ENCODE measurements at places on chromosomes 11 and 22.

DNA sequence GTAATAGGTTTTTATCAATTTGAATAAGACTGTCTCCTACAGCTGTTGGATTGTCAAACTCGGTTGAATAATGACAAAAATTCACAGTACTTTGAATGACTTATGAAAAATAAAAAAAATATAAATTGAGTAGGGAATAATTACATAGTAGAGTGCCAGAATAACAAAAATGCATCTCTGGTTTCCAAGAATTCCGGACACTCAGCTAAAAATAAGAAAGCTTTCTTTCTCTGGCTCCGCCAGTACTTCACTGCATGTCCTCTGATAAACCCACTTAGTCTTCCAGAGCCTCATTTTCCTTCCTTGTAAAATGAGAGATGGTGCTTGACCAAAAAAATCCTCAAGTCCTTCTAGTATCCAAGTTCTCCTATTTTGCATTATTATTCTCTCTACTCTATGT lies 374.6 kb upstream of the LUZP2 start:
- no peak for DNase-seq

DNA sequence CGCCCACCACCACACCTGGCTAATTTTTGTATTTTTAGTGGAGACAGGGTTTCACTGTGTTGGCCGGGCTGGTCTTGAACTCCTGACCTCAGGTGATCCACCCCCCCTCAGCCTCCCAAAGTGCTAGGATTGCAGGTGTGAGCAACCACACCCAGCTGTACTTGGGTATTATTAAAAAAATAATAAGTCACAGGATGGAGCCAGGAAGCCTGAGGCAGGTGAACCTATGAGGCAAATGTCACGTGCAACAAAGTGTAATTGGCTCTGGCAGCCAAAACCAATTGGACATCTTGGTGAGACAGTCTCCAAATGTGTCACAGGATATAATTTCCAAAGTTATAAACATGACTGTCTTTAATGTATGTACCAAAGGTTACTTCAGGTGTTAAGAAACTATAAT lies 24.0 kb upstream of the MALAT1 start:
- no peak for DNase-seq

- DNase-seq, result no peak
Measured at GRCh38 chr11:36271794-36272407, 17.3 kb downstream of the COMMD9 start.

GRCh38 chr11:33634291-33634834 lies 66.3 kb downstream of the C11orf91 start:
- DNase-seq, result no peak

GRCh38 chr11:19683141-19683805 lies 29.4 kb upstream of the NAV2 start:
- DNase-seq, result no peak

- no peak for DNase-seq
Measured at GRCh38 chr11:38582151-38582550, 1984.1 kb upstream of the RAG2 start.

- DNase-seq, result no peak
Measured at GRCh38 chr11:2302306-2302895, 588 bp downstream of the TSPAN32 start.

GRCh38 chr11:112644410-112645131 lies 316.6 kb upstream of the NCAM1 start:
- DNase-seq, result no peak

DNA sequence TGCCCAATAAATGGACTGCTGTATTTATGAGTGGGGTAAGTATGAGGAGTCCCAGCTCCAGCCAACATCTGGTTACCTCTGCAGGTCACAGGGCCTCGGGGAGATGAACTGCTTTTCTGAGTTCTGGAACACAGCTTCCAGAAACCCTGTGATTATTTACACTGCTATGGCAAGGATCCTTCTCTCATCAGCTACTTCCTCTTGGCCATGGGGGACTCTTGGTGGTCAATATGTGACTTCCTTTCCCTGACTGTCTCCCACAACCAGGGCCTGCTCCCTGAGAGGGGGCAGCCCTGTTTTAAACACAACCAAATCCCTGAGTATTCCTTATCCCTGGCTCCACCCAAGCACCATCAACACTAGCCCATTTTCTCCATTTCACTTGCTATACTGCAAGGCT lies 10.0 kb downstream of the RHOG start:
- DNase-seq, result no peak

- no peak for DNase-seq
Measured at GRCh38 chr11:3226846-3227567, 5.2 kb downstream of the MRGPRE start.

- no peak for DNase-seq
Measured at GRCh38 chr11:113288286-113288863, 26.0 kb upstream of the TTC12 start.

DNA sequence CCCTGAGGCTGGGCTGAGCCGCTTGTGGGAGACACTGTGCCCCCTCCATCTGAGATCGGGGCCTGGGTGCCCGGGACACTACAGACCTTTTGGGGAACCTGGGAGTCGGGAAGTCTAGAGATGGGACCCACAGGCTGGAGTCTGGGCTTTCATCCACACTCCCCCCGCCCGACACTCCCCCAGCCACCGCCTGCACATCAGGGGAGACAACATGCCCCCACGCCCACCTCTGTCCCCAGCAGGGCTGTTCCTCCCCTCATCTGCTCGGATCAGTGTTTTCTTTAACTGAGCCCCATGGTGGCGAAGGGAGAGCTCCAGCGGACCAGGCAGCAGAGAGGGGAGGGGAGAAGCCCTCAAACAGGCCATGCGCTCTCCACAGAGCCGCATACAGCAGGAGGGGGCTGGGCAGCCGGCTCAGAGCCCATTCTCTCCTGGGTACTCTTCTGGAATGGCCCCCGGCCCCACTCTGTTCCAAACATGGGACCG lies 174.7 kb downstream of the IGLL1 start:
- no peak for DNase-seq

DNA sequence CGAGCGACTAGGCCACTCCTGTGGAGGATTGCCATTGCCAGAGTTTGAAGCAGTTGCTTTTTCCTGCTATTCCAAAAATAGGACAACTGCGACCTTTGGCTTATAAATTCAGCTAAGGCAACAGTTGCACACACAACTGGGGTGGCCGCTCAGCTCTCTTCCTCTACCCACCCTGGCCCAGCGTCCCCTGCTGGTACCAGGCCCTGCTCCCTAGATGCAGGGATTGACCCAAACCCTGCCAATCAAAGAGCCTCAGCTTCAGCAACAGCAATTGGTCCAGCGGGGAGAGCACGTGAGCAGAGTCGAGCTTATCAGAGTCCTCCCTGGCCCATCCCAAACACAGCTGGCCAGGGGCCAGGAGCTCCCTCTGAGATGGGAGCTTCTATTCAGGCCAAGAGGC lies 22.0 kb upstream of the CABP2 start:
- no peak for DNase-seq
